HuH-7 (cell line): ENCODE measurements at places on chromosomes 1 and 21.

- DNase-seq: no peak
Observed at GRCh38 chr1:108117945-108118902, 81.9 kb downstream of the SLC25A24 start.

DNA sequence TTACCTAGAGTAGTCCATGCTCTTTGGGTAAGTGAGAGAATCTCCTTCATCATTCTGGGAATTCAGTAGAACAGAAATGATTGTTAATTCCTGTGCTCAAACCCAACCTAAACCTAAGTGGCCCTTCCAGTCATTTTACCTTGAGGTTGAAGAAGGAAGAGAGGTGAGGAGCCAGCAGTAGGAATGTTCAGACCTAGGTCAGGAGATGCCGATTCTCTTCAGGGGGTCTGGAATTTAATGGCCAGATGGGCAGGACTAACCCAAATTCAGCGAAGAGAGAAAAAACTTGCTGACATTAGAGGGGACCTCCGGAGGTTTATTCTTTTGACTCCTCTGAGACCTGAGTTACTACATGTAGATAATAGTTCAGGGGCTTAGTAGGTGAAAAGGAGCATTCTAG is 16.5 kb upstream of the OR2B11 start:
- DNase-seq: no peak

GRCh38 chr1:36913016-36913415 is 121.3 kb downstream of the GRIK3 start:
- no peak for DNase-seq

DNA sequence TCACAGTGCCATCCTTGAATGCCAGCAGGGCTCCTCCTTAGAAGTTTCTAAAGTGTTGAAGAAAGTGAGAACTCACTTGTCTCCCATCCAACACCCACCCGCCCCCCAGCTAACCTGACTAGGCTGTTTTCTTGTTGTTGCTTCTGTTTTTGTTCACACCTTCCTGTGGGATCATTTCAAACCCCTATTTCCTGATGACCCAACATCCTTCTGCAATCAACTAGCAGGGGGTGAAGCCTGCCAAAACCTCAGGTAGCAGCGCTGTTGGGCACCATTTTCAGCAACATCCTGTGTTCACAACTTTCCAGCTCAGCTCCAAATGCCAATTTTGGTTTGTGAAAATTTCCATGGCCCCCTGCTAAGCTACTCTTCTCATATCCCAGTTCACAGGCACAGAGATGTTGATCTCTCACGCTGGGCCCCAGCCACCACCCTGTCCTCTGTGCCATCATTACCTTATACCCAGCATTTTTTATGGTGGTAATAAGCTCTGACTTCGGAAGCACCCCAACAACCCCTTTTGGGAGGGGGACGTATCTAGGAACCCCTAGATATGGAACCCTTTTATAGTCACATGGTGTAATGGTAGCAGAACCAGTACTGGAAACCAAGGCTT is 41.4 kb downstream of the CDC7 start:
- no peak for DNase-seq

DNA sequence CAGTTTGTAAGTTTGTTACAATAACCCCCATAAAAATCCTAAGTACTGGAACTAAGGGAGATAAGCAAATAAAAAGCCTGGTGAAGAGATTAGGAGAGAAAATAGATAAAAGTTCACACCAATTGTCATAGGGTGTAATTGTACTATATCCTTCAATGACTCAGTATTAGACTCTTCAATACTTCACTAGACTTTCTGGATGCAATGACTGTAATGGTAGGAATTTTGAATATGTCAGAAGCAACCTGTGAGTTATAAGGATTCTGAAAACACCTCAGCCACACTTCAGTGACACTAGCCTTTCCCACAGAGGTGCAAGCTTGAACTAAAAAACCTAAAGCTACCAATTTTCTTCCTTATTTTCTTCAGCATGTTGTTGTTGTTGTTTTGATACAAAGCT is 147.9 kb downstream of the PTGER3 start:
- DNase-seq: no peak

DNA sequence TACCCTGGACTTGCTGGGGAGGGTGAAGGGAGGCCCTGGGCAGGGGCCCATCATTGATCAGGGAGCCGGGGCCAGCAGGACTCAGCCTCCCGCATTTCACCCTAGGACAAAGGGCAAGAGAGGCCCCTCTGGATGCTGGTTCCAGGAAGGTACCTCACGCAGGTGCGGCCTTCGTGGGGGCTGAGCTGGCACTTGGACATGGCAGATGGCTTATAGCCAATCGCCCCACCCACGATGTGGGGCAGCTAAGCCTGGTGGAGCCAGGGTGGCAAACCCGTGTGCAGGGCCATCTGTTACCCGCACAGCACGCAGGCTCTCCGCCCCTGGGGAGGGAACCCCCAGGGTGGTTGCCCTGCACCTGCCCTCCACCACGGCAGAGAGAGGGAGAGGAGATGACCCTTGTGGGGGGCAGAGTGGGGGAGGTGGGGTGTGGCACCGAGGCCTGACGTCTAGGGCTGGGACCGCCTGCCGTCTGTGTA is 2.5 kb downstream of the TFF3 start:
- DNase-seq: no peak

- DNase-seq: no peak
Observed at GRCh38 chr1:36766481-36766880, 267.8 kb downstream of the GRIK3 start.

DNA sequence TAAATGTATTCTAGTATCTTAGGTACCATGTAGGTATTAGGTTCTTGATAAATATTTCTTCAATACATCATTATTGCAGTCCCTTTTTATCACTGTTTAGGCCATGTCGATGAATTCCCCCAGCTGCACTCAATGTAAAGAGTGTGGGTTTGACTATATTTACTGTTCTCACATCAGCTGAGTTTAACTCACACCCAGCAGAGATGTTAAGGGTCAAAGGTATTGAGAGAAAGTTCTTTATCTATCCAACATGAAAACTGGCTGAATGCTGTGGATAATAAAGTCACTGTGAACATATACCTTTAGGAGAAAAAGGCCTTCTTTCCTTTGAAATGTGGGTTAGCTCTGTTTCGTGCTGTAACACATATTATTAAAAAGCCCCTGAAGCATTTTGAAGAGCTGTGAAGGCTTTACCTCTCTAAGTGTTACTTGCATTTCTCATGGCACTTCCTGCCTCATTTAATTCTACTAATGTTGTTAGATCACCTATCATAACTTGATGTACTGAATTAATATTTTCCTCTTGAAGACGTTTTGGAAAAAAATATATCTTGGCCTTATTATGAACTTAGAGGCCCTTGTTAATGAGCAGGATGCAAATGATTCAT is 19.1 kb upstream of the LYST start:
- peak; percentile 40 for DNase-seq

- no peak for DNase-seq
Observed at GRCh38 chr1:164982545-164982944, 374.0 kb downstream of the LMX1A start.

DNA sequence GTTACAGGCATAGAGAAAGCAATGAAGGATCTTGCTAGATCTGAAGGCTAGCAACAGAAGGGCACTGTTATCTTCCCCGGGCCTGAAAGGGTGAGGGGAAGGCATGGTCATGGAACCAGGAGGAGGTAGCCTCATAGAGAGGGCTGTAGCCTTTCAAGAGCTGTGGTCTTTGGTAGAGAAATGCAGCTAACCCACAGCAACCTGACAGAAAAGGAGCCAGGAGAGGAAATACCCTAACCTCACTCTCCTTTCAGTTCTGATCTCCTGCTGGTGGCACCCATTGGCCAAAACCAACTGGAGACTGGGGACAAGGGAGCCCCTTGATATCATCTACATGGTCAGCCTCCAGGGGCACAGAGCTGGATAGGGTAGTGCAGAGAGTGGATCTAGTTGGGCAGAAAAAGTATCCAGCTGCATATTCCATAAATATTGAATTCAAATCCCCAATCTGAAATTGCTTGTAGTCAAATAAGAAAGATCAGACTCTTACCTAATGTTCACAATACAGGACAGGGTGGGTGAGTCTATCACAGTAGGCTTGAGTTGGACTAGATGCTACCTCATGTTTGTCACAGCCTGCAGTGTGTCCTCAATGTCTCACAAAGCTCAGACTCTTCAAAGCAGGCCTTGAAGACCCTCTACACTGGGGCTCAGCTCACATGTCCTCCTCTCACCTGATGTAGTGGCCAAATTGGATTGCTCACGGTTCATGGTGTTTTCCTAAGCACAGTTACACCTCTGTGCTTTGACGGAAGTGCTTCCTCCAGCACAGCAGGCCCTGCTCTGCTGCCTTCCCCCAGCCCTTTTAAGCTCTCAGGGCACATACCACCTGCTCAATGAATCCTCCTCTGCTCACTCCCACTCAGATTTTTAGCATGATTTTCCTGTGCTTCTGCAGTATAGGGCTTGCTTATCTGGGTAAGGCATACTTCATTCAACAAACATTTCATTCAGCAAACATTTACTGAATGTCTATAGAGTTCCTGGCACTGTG is 74.1 kb upstream of the JUN start:
- no peak for DNase-seq

DNA sequence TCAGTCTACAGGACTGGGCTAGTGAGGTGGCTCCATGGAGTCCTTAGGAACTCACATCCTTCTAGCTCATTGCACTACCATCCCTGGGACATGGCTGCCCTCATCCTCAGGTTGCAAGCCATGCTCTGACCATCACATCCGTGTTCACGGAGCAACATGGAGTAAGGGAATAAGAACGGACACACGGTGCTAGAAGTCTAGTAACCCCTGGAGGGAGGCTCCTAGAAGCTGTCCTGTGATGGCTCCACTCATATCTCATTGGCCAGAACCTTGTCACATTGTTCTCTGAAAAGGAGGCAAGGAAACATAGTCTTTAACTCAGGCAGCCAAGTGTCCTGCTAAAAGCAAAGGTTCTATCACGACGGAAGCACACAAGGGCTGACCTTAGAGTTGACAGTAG is 3.9 kb downstream of the MRAP start:
- no peak for DNase-seq

GRCh38 chr1:57553666-57554065 is 129.8 kb upstream of the DAB1 start:
- DNase-seq: no peak

- DNase-seq: no peak
Observed at GRCh38 chr21:36749935-36750575, 51.1 kb downstream of the SIM2 start.

- no peak for DNase-seq
Observed at GRCh38 chr1:93581917-93582850, 99.5 kb downstream of the BCAR3 start.

GRCh38 chr1:193031431-193031830 is 27.7 kb downstream of the UCHL5 start:
- DNase-seq: no peak

GRCh38 chr1:232554409-232554808 is 75.5 kb downstream of the SIPA1L2 start:
- no peak for DNase-seq

DNA sequence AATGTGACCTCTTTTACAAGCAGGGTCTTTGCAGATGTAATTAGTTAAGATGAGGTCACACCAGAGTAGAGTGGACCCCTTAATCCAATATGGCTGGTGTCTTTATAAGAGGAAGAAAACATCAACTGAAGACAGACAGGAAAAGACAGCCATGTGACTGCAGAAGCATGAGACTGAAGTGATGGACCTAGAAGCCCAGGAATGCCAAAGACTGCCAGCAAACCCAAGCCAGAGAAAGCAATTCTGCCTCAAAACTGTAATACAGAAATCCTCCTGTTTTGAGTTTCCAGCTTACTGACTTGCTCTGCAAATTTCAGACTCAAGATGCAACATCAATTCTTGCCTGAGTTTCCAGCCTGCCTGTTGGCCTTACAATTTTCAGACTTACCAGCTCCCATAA is 17.3 kb downstream of the ENAH start:
- no peak for DNase-seq

DNA sequence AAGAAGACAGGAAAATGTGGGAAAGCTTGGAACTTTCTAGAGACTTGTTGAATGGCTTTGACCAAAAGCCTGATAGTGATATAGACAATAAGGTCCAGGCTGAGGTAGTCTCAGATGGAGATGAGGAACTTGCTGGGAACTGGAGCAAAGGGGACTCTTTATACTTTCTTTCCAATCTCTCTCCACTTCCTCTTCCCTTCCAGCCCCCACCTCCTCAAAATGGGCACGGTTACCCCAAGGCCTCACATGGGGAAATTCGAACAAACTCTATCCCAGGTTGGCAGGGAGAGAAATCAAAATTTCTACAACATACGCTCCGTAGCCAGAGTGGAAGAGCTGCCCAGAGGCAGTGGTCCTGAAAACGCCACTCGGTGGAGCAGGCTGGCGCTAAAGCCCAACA is 15.2 kb downstream of the PPT1 start:
- DNase-seq: no peak

DNA sequence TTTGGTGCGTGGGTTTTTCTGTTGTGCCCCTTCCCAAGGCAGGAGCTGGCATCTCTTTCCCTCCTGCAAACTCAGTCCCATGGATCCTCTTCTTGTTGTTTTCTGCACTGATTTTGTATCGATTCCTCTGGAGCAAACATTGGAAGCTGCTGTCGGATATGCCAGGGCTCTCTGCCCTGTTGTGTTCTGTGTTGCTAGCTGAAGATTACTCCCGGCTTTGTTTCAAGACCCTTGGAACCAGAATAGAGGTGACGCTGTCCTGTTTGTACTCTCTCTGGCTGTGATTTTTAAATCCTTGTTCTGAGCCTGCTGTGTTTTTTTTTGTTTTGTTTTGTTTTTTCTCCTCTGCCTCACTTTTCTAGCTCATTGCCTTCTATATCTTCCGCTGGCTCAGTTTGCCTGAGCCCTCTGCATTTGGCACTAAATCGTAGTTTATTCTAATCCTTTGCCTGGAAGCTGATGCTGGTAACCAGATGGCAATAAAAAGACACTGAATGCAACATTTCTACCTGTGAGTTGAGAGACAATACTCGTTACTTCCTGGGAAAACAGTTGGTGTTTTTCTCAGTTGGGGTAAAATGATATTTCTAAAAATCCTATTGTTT is 67.0 kb downstream of the BACH1 start:
- DNase-seq: no peak

DNA sequence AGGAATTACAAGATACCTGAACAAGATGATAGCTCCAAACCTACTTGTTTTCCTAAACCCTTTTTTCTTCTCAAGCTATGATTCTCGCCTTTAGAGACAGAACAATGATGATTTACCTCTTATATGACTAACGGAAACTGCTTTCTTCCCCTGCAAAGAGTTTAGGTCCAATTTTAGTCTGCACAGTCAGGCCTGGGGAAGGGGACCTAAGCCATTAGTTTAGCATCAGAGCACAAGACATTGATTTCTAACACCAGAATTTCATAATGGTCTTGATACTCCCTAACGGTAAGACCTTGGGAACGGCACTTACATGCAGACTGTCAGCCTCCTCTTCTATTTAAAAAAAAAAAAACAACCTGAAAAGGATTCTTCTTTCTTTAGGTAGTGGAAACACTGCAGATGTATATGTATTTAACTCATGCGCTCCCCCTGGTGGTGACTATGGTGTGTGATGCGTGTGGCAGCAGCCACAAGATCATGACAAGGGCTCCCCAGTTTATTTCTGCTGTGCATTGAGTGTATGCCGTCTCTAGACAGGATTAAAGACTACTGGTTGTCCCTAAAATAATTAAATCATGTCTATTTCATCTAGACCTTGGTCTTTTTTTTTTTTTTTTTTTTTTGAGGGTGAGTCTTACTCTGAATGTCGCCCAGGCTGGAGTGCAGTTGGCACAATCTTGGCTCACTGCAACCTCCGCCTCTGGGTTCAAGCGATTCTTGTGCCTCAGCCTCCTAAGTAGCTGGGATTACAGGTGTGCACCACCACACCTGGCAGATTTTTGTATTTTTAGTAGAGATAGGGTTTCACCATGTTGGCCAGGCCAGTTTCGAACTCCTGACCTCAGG is 37.3 kb upstream of the TMEM222 start:
- peak; percentile 87 for DNase-seq

- DNase-seq: no peak
Observed at GRCh38 chr1:227433663-227434341, 115.5 kb upstream of the CDC42BPA start.
